ENCODE measurements at places on chromosomes 12 and 14. TPM values are rescaled to one million over a fixed set of nuclear protein-coding genes. Genes with fewer than 3 reads are reported as not detected.

DNA sequence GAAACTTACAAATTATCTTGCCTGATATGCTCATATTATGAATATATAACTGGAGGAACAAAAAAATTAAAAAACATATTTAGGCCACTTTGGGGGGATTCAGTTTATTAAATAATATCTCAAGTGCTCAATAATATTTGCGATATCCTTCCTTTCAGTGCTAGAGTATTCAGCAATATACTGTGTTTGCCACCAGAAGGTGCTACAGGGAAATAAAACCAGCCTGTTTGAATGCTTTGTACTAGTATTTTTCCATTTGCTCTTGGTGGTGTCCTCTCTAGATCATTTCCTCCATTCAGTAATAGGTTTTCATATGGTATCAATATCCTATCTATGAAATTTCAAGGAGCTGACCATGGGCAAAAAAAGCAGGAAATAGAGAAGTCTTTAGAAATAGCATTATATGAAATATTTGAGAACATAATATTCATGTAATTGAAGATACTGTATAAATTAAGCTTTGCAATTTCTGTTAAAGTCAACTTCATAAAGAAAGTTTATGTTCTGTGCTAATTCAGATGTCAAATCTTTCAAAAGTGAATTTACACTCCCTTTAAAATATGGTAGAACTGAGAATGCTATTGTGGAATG, 106.2 kb upstream of the NAV3 start:
- peak; percentile 71 for DNase-seq

DNA sequence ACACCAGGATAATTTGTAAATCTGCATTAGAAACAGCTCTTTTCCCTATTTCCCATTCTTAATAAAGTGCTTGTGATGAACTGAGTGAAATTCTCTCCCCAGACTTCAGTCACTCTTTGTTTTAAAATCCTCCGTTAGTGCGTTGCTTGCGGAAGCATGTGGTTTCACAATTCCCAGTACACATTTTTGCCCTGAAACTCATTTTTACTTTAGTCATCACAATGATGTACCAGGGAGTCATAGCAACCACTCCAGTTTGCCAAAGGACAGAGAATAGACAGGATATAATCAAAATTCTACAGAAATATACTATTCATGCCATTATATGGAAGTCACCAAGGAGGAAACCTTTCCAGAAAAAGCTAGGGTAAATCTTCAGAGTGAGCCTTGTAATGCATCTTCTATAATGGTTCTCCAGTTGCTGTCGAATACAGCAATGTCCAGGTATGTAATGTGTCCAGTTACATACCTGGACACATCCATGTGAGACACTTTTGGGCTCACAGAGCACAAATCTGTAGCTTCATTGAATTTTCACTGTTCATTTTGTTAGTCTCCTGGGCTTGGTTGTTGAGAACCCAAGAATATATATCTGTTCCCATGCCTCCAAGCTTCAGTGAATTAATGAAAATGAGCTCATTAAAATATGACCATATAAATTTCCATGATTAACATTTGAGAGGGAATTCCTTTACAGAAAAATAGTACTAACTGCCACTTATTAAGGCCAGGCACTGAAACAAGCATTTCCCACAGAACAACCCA, 57.8 kb downstream of the GPR135 start:
- DNase-seq: peak; percentile 89

Gene FOXG1
- total RNA-seq: not detected

Gene ANKRD13A
- total RNA-seq: 195 TPM

DNA sequence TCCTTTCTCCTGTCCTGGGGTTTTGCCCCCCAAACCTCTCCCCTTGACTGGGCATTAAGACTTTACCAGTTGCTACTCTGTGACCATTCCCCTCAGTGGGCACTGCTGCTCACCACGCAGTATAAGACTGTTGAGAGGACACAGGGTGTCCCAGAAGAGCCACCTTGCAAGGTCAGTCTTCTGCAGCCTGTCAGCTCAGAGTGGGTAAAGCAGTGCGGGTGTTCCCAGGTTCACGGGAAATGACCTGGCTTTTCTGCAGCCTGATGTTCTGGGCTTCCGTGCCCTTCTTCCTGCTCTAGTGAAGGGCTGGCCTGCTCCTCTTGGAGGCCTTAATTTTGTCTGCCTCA, 34.2 kb downstream of the KCNA1 start:
- DNase-seq: no peak
